ENCODE measurements at places on chromosomes 11 and 22.
A peak's percentile ranks its signal among the peaks of the same experiment; 100 is the strongest.

- no peak for DNase-seq
Observed at GRCh38 chr11:111344032-111344431, 35.0 kb downstream of the POU2AF1 start.

DNA sequence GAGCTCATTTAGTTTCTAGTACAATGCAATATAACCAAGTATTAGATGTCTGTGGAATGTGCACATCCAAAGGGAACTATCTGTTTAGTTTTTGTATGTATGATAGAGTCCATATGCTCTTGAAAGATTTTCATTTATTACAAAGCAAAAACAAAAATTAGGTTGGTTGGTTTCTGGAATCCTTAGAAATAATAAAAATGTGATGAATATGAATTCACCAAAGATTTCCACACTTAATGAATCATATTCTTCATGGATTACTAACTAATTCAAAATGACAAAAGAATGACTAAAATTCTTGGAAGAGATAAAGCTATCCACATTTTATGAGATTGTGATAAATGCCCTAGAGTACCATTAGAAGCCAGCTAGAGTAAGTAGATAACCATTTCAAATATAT, 261.1 kb downstream of the SBF2 start:
- DNase-seq: no peak

DNA sequence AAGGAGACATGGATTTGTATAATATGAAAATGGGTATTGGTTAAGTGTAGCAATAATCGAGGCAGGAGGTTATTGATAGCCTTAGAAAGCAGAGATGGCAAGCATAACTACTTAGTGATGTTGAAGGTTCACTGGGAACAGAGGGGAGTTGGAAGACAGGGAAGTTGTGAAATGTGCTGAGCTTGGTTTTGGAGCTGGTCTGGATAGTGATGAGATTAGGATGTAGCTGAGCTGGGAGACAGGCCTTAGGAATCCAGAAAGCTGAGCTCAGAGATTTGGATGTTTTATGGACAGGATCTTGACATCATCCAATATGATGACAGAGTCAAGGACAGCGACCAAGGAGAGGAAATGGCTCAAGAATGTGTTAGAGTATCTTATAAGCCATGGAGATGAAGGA, 113.1 kb downstream of the ARHGAP42 start:
- DNase-seq: no peak

DNA sequence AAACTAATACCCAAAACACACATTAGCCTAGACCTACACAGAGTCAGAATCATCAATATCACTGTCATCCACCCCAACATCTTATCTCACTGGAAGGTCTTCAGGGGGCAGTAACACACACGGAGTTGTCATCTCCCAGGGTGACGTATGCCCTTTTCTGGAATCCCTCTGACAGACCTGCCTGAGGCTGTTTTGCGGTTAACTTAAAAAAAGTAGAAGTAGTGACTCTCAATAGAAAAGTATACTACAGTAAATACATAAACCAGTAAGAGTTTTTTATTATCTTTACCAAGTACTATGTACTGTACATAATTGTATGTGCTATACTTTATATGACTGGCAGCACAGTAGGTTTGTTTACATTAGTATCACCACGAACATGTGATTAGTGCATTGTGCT, 80.5 kb downstream of the PGR start:
- DNase-seq: no peak

DNA sequence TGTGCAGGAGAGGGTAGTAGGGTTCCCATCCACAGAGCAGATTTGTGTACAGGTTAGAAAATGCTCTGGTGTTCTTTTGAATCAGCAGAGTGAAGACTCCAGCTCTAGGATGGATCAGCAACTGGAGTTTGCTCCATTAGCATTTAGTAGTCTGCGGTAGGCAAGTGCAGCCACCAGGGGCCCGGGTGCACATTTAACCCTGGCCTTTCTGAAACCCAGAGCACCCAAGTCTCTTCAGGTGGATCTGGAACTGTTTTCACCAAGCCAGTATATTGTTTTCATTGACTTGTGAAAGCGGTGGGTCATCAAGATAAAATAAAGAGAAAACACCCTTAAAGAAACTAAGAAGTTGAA, 100.8 kb upstream of the CLPB start:
- DNase-seq: no peak

DNA sequence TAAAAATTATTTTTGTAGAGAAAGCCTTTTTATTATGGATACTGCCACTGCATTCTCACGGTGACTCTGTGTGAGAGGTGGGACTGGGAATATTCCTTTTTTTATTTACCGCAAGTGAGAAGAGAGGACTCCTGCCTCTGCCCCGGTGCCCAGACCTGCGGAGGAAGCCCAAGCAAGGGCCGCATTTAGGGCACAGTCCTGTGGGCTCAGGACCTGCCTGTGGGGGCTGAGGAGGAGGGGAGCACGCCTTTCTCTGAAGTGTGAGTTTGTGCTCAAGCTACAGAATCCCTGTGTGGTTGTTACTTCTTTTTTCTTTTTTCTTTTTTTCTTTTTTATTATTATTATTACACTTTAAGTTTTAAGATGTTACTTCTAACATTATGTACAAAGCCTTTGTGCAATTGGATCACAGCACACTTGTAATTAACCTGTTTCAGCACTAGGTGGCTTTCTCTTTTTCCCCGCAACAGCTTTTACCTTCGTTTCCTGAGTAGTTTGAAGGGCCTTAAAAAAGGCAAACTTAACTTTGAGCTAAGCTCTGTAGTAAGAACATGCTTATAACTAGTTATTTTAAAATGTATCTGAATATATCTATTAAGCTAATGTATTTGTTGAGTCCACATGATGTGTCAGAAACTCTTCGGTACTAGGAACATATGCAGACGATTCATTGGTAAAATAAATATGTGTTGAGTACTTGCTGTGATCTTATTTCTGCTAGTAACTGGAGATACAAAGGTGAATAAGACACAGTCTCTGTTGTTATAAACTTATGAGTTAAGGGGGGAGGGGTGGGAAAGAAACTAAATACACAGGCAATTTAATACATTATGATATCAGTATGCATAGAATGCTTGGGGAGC, 18.3 kb downstream of the AMOTL1 start:
- peak; percentile 53 for DNase-seq

DNA sequence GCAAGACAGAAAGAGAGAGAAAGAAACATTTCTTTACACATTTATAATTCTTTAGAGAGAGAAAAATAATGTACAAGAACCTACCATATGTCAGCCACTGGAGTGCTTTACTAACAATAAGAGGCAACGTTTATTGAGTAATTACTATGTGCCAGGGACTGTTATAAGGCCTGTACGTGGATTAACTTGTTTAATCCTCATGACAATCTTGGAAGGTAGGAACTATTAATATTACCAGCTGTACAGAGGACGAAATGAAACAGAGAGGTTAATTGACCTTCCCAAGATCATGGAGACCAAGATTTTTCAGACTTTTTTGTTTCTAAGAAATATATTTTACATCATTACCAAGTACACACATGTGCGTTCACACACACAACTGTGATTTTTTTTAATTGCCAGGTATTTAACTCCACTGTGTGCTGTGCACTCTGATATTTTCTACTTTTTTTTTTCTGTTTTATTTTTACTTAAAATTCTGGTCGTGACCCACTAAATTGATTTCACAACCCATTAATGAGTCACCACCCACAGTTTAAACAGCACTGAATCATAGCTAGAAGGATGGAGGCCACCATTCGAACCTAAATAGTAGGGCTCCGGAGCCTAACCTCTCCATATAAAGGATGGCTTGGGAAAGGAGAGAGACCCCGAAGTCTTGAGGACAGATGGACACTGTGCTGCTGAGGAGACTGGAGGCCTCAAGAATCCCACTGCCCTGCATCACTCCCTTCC, 21.4 kb downstream of the CREB3L1 start:
- DNase-seq: peak; percentile 76

DNA sequence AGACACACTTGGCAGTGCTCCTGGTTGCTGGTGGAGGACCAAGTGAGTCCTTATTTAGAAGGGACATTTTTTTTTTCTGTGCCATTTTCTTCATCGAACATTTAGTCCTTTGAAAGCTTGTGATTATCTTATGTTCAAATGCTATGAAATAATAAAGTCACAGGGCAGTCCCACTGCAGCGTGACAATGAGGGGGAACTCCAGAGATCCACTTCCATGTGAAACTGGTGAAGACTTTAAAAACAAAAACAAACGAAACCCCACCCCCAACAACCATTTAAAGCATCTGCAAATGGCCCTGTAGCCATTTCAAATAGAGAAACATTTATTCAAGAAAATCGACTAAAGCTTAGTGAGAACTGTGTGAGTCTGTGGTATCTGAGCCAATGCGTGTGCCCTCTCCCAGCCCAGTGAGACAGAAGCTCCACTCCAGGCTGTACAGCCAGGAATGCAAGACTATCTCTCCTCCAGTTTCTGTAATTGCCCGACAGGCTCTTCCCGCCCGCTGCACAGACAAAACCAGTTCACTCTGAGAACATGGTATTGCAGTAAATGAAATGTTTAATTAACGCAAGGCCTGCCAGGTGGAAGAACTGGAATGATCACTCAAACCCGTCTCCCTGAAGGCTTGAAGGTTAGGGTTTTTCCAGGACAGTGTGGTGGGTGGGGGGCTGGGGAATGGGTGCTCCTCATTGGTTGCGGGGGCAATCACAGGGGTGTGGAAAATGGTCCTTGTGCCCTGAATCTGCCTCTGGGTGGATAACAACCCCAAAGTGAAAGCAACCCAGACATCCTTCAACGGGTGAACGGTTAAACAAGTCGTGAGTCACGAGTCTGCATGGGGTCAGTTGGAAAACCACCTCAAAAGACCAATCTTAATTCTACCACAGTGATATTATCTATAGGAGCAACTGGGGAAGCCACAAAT, 8.4 kb downstream of the KRTAP5-6 start:
- peak; percentile 23 for DNase-seq

All from suppressor macrophage treated with lipopolysaccharide for 4 hours (primary cell).